Activated naive CD8-positive, alpha-beta T cell treated with anti-CD3 and anti-CD28 coated beads for 36 hours (primary cell): ENCODE measurements at places on chromosomes 6 and 20. TPM values are rescaled to one million over a fixed set of nuclear protein-coding genes. Genes with fewer than 3 reads are reported as not detected.
A peak's percentile ranks its signal among the peaks of the same experiment; 100 is the strongest.

DNA sequence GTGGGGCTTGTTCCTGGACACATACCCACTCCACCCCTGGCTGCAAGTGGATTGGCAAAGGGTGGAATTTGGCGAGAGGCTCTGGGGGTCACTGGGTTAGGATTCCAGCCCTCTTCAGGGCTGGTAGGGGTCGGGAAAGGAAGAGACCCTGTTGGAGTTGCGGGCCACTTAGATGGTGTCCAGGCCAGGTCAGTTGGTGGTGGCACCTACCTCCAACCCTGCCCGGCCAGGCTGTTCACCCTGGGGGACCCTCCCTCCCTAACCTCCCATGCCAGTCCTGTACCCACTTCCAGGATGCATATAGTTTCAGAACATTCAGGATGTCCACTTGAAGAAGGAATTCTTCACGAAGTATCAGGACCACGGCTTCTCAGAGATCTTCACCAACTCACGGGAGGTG lies 21.0 kb downstream of the CAPN11 start:
- peaks cover 16% of the 10 kb centered on the region for H3K4me1 ChIP-seq
- H3K36me3 ChIP-seq: no peaks in the 10 kb centered on the region
- no peaks in the 10 kb centered on the region for H3K27me3 ChIP-seq
- DNase-seq: no peak
- H3K27ac ChIP-seq: no peak overlapping the region
- H3K4me3 ChIP-seq: no peak overlapping the region

Gene PPP1R3G
- total RNA-seq: 0.10 TPM

GRCh38 chr6:50586331-50586675 lies 127.0 kb upstream of the TFAP2D start:
- H3K27me3 ChIP-seq: no peaks in the 10 kb centered on the region
- DNase-seq: no peak
- no peak overlapping the region for H3K27ac ChIP-seq

DNA sequence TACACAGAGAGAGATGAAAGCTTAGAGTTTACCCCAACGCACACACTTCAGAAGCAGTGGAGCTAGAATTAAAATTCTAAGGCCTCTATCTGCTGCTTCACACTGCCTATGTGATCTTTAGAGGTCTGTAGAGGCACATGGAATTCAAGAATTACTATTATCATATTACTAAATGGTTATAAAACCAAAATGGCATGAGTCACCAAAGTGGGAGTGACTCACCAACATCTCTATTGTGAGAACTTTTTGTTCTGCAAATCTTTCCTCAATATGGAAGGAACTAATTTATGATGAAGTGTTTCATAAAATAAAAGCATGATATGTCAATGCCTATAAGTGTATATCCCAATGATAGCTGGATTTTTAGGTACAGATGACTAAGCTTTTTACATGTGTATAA lies 28.5 kb upstream of the TMEM244 start:
- no peaks in the 10 kb centered on the region for H3K27me3 ChIP-seq
- H3K4me3 ChIP-seq: no peak overlapping the region
- no peaks in the 10 kb centered on the region for H3K36me3 ChIP-seq
- no peak for DNase-seq
- H3K27ac ChIP-seq: no peak overlapping the region

DNA sequence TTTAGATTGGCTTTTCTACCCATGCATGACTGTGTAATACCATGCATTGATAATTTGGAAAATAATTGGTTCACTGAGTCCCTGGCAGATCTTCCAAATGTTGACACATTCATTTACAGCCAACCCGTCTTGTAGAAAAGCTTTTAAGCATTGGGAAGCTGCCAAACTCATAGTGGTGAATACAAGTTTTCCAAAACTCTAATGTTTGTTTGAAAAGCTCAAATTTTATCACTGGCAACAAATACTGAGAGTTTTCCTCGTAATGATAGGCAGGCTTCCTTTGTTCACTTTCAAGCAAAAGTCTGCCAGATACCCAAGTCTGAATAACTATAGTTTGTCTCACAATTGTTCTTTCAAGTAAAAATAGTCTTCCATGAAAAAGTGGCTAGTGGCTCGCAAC lies 143.0 kb downstream of the FIG4 start:
- H3K27me3 ChIP-seq: no peaks in the 10 kb centered on the region
- H3K4me1 ChIP-seq: no peaks in the 10 kb centered on the region
- H3K36me3 ChIP-seq: peaks cover 26% of the 10 kb centered on the region
- no peak overlapping the region for H3K27ac ChIP-seq
- H3K4me3 ChIP-seq: no peak overlapping the region

Gene PRICKLE4
- not detected for total RNA-seq

- peaks cover 40% of the 10 kb centered on the region for H3K4me1 ChIP-seq
- DNase-seq: peak; percentile 65
- H3K36me3 ChIP-seq: peaks cover 27% of the 10 kb centered on the region
- H3K4me3 ChIP-seq: peak overlapping the region; percentile 96
- H3K27ac ChIP-seq: peak overlapping the region; percentile 99
- no peaks in the 10 kb centered on the region for H3K27me3 ChIP-seq
Measured at GRCh38 chr6:15247500-15248450, 1.9 kb downstream of the JARID2 start.

DNA sequence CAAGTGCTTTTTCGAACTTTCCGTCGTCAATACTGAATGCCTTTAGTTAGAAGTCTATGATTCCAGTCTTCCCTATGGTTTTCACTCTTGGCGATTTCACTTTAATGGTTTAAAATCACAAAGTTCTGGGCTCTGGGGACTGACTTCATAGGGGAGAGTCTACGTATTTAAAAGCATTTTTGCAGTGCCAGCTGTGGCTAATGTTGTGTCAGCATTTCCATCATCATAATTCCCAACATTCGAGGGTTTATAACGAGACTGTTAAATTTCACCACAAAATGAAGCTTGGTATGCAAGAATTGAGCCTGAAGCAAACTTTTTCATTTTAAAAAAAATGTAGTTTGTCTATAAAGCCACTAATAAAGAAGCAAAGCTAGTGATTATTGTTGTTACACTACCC lies 242.7 kb downstream of the SOX4 start:
- H3K4me3 ChIP-seq: no peak overlapping the region
- H3K36me3 ChIP-seq: no peaks in the 10 kb centered on the region
- H3K27ac ChIP-seq: no peak overlapping the region
- peaks cover 10% of the 10 kb centered on the region for H3K4me1 ChIP-seq
- no peak for DNase-seq

GRCh38 chr6:109484122-109484521 lies 1.1 kb upstream of the ZBTB24 start:
- no peak for DNase-seq
- peaks cover 31% of the 10 kb centered on the region for H3K36me3 ChIP-seq
- no peak overlapping the region for H3K27ac ChIP-seq
- no peaks in the 10 kb centered on the region for H3K27me3 ChIP-seq
- H3K4me1 ChIP-seq: peaks cover 28% of the 10 kb centered on the region

GRCh38 chr6:167306401-167306998 lies 15.4 kb downstream of the UNC93A start:
- H3K4me3 ChIP-seq: no peak overlapping the region
- no peaks in the 10 kb centered on the region for H3K27me3 ChIP-seq
- no peak overlapping the region for H3K27ac ChIP-seq

DNA sequence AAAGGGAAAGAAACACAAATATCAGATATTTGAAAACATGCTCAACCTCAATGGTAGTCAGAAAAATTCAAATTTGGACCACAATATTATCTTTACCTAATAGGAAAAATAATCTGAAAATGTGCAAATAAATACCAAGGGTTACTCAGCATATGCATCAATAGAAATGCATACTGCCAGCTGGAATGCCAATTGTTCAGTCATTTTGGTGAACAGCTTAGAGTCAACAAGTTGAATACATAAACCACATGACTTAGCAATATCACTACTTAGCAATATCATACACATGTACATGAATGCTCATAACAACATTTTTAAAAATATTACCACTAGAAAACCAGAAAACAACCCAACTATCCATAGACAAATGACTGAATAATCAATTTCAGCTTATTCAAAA lies 212.7 kb downstream of the PTPRK start:
- no peak for DNase-seq
- H3K4me3 ChIP-seq: no peak overlapping the region

GRCh38 chr20:40948465-40949267 lies 80.0 kb upstream of the TOP1 start:
- no peaks in the 10 kb centered on the region for H3K36me3 ChIP-seq
- no peak overlapping the region for H3K4me3 ChIP-seq
- no peaks in the 10 kb centered on the region for H3K4me1 ChIP-seq
- DNase-seq: no peak
- H3K27ac ChIP-seq: no peak overlapping the region

Gene SNAI1
- 0.93 TPM for total RNA-seq

DNA sequence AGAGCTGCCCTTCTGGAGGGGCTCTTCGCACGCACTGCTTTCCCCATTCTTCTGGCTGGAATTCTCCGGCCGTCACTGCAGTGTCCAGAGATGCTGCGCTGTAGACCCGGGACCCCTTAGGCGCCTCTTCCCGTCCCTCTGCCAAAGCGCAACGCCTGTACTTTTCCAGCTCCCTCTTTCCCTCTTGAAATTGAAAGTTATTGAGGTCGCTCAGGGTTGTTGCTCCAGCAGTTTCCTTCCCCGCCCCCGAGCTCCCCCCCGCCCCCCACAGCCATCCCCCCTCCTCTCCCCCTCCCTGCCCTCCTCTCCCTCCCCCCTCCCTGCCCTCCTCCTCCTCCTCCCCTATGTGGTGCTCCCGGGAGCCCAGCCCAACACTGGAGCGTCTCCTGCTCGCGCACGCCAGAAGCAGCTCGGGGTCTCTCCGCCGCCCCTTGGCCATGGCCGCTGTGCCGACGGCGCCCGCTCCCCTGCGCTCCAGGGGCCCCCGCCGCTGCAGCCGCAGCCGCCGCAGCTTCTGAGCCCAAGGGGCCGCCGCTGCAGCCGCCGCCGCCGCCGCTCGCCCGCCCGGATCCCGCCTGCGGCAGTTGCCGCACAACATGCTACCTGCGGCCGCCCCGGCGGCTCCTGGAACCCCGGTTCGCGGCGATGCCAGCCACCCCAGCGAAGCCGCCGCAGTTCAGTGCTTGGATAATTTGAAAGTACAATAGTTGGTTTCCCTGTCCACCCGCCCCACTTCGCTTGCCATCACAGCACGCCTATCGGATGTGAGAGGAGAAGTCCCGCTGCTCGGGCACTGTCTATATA lies at the start of gene RSPO3:
TSS of gene RSPO3 (plus strand) at position 374 of the 804 bp plus-strand sequence. CDS start 522 bp downstream, outside the sequence.
- peak; percentile 15 for DNase-seq
- H3K4me3 ChIP-seq: peak within 1 kb of the TSS; percentile 68
- no peaks in the 10 kb centered on the region for H3K36me3 ChIP-seq
- peaks cover 72% of the 10 kb centered on the region for H3K27me3 ChIP-seq

DNA sequence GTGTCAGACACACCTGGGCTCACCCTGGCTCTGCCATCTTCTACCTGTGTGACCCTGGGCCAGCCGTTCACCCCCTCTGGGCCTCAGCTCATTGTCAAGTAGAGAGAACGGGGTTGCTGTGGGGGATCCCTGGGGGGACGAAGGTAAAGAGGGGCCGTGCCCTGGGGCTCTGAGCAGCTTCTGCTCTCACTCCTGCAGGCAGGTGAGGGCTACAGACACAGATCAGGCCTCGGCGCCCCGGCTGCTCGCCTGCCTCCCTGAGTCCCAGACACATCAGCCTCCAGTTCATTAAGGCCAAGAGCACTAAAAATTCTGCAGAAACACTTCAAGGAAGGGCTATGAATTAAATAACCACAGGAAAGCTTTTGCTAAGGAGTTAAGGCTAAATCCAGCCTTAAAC lies 394.4 kb downstream of the CDH4 start:
- H3K36me3 ChIP-seq: no peaks in the 10 kb centered on the region
- no peak overlapping the region for H3K27ac ChIP-seq
- H3K4me3 ChIP-seq: no peak overlapping the region

DNA sequence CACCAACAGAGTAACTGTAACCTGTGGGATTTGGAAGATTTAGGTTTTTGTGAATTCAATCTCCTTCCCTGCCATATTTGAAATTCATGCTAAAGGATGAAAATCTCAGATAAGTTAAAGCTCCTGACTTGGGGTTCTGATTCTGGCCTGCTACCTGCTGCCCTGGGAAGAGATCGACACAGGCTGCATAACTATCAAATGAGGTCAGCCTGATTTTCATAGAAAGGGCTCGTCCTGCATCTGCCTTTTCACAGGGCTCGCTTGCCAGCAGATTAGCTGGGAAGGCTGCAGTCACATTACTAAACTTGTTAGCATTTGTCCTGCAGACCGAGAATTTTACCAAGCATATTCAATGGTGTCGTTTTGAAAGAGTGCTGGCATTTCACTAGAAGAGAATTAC lies 14.6 kb downstream of the GCLC start:
- peaks cover 7% of the 10 kb centered on the region for H3K36me3 ChIP-seq
- peaks cover 33% of the 10 kb centered on the region for H3K4me1 ChIP-seq
- H3K27me3 ChIP-seq: no peaks in the 10 kb centered on the region
- no peak overlapping the region for H3K27ac ChIP-seq
- no peak overlapping the region for H3K4me3 ChIP-seq

DNA sequence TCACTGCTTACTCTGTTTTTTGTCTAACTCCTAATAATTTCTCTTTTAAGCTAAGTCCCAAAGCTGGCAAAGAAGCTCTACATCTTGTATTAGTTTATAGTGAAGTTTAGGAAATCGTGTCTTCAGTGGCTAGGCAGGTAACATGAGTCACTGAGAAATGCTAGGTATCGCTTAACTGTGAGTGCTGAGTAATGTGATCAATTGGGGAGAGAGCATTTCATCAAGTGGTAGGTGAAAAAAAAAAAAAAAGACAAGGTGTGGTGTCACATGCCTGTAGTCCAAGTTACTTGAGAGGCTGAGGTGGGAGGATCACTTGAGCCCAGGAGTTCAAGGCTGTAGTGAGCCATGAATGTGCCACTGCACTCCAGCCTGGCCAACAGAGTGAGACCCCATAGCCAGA lies 125.3 kb downstream of the FAM83B start:
- no peak overlapping the region for H3K27ac ChIP-seq
- H3K4me3 ChIP-seq: no peak overlapping the region
- no peak for DNase-seq
- H3K36me3 ChIP-seq: no peaks in the 10 kb centered on the region

DNA sequence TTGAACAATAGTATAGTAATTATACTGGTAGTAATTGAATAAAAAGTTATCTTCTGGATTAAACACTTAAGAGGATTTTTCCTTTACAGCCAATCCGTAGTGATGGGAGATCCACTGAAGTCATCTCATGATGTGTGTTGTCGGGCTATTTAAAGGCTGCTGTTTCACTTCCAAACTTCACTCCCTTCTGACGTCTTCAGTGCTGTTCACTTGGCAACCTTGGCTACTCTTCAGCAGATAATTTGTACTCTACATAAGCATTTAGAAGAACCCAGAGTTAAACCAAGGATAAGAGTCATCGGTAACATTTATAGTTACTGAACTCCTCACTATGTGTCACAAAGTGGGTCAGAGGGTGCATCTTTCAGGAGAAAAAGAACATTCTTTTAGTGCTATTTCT lies 179.1 kb upstream of the EYA4 start:
- H3K4me3 ChIP-seq: no peak overlapping the region
- H3K36me3 ChIP-seq: no peaks in the 10 kb centered on the region
- H3K4me1 ChIP-seq: no peaks in the 10 kb centered on the region
- no peak for DNase-seq
- peaks cover 10% of the 10 kb centered on the region for H3K27me3 ChIP-seq

GRCh38 chr20:43658069-43658722 lies 8.7 kb upstream of the MYBL2 start:
- DNase-seq: peak; percentile 67
- H3K27ac ChIP-seq: peak overlapping the region; percentile 95
- no peaks in the 10 kb centered on the region for H3K27me3 ChIP-seq

Gene BIRC7
- 0.23 TPM for total RNA-seq

- peak; percentile 82 for DNase-seq
- peak within 1 kb of the TSS; percentile 94 for H3K27ac ChIP-seq
- peaks cover 28% of the 10 kb centered on the region for H3K36me3 ChIP-seq
- H3K4me1 ChIP-seq: peaks cover 30% of the 10 kb centered on the region
- no peaks in the 10 kb centered on the region for H3K27me3 ChIP-seq
Measured at GRCh38 chr6:36196113-36196879, at the start of gene BRPF3. TSS of gene BRPF3 (plus strand) at chr6:36196744. CDS start at chr6:36200323, 3,579 bp downstream.
